Tongue (tissue), 3 donors: ENCODE measurements at places on chromosomes 2 and 18. TPM values are rescaled to one million over a fixed set of nuclear protein-coding genes. Genes with fewer than 3 reads are reported as not detected.

GRCh38 chr2:241062389-241063092 is 39.5 kb downstream of the MTERF4 start:
- DNase-seq = no peak

GRCh38 chr2:154455166-154455565 is 243.3 kb upstream of the KCNJ3 start:
- no peak for DNase-seq

DNA sequence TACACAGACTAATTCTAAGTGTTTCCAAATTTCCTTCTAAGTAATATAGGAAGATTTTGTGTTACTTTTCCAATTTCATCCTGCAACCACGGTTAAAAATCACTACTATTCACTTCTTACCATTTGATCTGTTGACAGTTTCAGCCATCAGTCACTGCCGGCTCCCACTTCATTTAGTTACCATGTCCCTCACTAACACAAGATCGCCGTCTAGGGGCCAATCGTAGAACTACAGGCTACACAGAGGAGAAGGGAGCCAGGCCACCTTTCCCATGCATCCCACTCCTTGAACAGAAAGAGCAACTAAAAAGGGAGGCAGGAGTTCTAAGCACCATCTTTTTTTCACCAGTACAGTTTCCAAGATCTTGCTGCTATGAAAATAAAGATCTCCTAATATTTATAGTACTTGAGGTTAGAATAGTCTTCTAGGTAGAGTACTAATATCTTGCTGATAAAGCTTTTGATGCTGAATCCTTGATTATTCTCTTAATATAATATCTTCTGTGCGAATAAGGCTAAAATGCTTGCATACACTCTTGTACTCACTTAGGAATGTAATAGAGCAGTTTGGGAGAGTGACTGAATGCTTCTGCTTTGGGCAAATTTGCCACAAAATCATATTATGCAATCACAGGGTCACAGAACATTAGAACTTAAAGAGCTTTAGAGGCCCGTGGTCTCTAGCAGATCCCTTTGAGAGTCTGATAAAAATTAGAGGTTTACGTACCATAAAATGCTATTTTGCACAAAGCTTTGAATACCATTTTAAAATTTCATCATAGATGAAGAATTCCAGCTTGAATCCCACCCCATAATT is 39.5 kb upstream of the CYP1B1 start:
- DNase-seq = peak; percentile 80

DNA sequence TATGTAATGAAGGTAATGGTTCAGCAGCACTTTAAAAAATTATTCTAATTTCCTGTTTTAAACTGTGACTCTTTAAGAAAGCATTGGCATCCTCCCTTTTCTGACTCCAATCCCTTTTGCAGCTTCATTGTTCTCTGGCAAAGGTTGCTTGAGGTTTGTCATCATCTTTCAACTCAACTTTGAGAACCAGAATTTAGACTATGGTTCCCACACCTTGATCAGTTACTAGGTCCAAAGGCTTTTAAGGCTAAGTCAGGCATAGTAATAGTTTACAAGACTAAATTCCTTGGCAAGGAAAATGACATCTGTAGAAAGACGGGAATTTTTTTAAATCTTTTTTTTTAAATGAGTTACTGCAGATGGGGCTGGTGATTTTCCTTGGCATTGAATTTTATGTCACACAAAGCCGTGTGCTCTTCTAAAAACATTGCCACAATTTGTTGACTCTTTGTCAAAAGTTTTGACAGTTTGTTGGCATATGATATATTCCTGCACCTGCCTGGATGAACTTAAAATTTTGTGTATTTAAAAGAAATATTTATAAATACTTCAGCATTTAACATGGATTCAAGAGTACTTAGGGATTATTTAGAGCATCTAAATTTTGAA is 451.0 kb downstream of the MEIS1 start:
- peak; percentile 76 for DNase-seq

DNA sequence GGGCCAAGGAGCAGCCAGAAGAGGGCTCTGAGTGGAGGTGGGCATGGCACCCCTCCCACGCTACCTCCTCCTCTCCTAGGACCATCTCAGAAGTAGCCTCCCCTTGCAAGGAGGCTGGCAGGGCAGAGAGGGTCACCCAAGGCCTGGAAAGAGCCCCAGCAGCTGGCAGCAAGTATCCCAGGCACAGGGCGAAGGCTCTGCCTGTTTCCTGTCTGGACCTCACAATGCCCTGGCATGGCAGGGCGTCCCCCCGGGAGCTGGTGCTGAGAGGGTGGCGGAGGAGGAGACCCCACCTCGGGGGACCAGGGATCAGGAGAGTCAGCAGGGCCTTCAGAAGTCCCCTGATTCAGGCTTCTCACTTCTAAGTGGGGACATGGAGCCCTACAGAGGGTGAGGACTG is 66.2 kb upstream of the TAF1B start:
- DNase-seq = no peak

The CDK15 gene
- 0.62 TPM for total RNA-seq

The SERPINB3 gene
- total RNA-seq = 1.3 TPM

The UGT1A4 gene
- total RNA-seq = 1.6 TPM
